Astrocyte of the cerebellum (primary cell): ENCODE measurements at places on chromosomes 1 and 21.

- DNase-seq, result no peak
Observed at GRCh38 chr1:86705665-86705985, 1.2 kb downstream of the SH3GLB1 start.

DNA sequence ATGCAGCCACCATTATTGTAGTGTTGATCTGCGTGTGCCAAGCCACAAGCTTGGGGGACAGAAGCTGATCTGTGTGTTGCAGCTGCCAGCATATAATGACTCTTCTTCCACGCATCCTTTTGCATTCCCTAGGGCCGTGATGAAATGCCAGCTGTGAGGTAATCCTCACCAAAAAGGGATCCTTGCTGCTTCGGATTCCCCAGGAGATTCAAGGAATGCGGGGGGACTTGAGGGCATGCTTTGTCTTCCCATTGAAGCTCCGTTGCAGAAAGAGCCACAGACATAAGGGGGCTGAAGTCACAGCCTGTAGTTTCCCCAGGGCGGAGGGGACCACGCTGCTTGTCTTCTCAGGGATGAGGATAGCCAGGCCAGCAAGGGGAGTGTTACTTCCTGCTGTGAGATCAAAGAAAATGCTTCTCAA is 281.6 kb upstream of the FMN2 start:
- DNase-seq, result peak; percentile 11

GRCh38 chr21:33893917-33894316 is 21.7 kb downstream of the ATP5PO start:
- no peak for DNase-seq

DNA sequence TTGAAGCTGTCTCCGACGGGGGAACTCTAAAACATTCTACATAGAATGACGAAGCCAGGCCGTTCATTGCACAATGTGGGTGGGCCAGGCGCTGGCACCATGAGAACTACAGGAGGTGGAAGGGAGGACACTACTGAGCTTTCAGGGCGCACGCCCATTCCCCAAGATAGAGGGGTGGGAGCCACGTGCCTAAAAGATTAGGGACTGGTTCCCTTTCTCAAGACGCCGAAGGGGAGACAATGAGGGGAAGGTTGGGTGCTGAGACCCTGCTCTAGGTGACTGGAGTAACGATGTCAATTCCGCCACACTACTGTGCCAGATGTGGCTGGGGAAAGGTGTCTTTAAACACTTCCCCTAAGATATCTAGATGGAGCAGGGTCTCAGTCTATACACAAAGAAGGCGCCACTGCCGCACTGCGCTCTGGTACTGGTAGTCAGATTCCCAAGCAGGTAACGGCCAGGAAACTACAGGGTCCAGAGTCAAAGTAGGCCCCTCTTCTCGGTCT is 782 bp downstream of the CSDE1 start:
- DNase-seq, result no peak

DNA sequence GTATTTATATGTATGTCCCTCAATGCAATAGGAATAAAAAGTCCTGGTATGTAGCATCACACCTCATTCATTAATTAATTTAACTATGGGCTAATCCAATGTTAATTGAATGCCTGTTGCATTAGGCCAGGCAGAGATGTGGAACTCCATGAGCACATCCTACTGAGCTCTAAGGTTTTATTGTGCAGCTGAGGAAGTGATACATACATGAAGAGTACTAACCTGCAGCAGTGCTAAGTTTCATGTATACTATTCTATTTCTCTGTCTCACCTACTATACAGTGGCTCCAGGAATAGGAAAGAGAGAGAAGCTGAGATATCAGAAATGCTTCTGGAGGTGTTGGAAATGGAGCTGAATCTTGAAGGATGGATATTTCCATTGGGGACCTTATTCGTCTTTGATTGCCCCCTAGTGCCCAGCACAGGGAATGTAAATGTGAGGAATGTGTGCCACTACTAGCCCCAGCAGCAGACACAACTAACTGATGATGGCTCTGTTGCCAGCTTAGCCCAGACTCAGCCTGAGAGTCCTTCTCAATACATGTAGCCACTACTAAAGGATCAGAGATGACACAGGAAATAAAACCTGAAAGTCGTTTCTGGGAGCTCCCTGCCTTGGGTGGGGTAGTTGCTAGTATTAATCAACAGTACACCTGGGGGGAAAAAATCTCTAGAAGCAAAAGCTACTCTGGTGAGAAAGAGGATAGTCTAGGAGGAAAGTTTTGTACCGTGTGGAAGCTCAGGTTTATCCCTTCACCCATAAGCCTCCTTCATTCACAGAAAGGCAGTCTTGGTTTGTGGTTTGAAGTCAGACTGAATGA is 173.3 kb upstream of the FOXD3 start:
- no peak for DNase-seq

DNA sequence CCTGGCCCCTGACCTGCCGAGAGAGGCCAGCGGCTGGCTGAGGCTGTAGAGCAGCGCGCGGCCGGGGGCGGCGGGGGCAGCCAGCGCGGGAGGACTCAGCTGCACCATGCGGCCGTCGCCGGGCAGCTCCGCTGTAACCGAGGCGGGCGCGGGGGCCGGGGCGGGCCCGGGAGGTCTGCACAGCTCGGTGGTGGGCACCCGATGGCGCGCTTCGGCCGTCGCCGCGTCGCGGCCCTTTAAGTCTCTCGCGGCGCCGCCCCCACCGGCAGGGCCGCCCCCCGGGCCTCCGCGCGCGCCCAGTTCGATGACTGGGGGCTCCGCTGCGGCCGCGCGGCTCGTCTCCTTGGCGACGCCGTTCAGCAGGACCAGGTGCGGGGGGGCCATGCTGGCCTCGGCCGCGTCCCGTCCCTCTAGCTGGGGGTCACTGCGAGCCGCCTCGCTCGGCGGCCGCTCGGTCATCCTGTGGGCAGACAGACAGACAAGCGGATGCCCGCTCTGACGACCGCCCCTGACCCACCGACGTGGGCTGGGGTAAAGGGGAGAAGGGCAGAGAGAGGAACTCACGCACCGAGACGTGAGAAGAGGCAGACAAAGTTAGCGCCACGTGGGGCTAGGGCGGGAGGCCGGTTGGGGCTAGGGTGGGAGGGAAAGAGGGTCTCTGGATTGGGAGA is 6.5 kb downstream of the TAL1 start:
- no peak for DNase-seq

DNA sequence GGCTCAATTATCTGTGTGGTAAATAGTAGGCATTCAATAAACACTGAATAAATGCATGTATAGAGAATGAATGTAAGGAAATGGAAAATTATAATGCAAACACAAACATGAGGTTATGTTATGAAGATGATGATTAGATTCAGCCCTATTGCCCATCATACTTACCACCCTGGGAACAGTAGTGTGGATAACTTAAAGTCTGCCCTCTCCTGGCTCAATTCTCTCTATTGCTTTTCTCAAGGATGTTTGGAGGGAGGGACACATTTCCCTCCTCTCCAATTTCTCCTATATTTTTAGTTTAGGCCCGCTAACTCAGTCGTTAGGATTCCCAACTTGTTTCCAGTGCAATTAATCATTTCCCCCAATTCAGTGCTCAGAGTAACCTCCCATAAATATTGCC is 101.5 kb upstream of the TNR start:
- DNase-seq, result no peak

- DNase-seq, result no peak
Observed at GRCh38 chr1:219582865-219583264, 30.0 kb downstream of the ZC3H11B start.

GRCh38 chr1:98441281-98441680 is 220.2 kb upstream of the SNX7 start:
- no peak for DNase-seq

DNA sequence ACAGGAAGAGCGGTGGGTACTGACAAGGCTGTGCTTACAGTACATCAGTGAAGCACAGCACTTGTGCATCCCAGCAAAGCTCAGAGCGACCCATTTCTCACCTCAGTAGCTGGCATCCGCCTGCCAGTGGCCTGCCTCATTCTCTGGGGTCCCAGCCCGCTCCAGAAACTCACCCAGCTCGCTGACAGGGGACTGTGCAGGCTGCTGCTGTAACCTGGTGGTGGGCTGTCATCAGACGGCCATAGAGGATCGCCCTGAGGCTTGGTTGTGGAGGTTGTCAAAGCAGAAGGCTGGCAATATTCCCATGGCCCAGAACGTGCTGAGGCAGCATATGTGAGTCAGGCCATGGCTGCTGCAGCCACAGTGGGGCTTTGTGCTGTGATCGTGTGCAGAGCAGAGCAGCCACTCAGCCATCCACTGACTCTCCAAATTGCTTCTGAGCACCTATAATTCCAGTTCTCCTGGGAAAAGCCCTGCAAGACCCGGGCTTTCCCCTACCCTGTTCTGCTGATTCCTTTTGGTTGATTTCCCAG is 13.6 kb upstream of the GPR137B start:
- no peak for DNase-seq

- DNase-seq, result no peak
Observed at GRCh38 chr1:171596119-171596518, 25.9 kb upstream of the MYOCOS start.

DNA sequence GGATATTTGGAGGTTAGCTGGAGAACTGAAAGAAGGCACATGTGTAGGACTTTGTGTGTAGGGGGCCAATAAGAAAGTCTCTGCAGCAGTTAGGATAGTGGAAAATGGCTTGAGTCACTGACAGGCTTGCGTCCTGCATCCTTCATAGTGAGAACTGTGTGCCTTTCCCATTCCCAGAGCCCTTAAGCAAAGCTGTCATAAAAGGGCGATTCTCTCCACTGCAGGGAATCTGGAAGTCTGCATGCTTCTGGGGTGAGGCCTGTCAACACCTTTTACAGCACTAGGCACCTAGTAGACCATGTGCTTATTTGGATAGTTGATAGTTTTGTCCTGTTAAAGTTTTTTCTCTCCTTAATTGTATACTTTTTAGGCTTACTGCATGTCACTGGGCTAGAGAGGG is 39.4 kb upstream of the MACF1 start:
- no peak for DNase-seq

DNA sequence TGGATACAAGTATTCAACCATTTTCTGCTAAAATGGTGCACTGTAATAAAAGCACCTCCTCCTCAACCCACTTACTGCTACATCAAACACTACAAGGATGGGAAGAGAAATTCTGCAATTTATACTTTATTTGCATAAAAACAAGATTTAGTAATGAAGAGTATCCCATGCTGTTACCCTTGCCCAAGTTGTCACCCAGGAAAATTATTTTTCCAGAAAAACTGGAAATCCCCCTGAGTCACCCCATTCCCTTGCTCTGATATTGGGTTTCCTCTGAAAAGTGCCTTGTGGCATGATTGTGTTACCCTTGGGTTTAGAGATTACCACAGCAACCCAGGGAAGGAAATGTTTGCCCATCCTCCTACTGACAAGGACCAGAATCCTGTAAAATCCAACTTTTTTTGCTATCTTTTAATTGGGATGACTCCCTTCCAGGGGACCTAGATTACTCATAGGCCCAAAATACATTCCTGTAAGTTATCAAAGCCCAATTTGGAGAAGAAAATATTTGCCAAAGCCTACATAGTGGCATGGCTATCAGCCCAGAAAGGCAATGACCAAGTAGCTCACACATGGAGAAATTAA is 16.5 kb upstream of the ZC3H11B start:
- no peak for DNase-seq

DNA sequence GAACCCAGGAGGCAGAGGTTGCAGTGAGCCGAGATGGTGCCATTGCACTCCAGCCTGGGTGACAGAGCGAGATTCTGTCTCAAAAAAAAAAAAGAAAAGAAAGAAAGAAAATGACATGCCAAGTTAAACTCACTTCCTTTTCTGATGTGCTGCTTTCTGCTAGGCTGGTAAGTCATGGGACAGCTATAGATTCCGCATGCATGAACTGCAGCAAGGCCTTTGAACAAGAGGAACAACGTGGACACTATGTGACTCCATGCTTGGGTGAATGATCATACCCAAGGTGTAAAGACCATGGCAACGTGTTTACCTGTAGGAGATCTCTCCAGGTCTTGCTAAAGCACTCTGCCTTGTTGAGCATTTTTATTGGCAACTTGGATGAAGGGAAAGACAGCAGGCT is 10.3 kb upstream of the TTF2 start:
- DNase-seq, result no peak

GRCh38 chr1:29914936-29915335 is 678.6 kb downstream of the PTPRU start:
- no peak for DNase-seq

DNA sequence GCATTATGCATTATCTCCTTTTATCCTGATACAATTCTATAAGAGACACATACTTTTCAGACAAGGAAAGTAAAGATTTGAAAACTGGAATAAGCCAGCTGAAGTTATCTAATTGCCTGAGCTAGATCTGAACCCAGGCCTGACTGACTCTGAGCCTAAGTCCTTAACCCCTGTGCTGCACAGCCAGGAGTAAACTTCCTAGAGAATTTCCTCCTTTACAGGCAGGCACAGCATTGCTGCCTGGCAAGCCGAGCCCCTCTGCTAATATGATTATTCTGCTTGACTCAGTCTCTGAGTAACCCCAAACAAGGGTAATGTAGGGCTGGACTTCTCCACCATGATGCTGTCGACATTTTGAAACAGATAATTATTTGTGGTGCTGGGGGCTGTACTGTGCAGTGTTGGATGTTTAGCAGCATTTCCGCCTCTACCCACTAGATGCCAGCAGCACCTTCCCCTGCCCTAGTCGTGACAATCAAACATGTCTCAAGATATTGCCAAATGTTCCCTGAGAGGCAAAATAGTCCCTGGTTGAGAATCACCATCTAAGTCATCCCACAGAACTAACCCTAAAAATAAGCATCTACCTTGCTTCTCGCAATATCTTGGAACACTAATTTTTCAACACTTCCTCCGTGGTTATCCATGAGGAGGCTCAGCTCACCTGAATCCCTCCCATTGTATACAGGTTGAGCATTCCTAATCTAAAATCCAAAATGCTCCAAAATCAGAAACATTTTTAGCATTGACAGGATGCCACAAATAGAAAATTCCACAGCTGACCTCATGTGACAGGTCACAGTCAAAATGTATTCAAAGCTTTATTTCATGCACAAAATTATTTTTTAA is 18.5 kb downstream of the CAMK1G start:
- DNase-seq, result peak; percentile 11

GRCh38 chr1:41161846-41162245 is 80.3 kb downstream of the SCMH1 start:
- DNase-seq, result no peak

- DNase-seq, result peak; percentile 73
Observed at GRCh38 chr1:63731117-63732043, 42.4 kb upstream of the ROR1 start.

DNA sequence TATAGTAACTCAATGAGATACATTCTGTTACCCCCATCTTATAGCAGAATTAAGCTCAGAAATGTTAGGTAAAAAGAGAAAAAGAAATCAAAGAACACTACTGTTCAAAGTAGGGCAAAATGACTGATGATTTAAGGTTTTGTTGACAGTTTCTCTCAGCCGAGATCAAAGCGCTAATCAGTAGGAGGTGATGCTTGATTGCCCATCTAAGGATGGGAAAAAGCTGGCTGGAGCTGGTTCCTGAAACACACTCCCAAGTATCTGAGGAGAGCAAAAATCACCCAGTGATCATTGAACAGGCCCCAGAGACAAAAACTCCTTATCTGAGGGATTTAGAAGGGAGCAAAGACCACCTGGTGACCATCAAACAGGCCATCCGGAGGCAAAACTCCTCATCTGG is 64.5 kb upstream of the CSF1 start:
- DNase-seq, result no peak
